Activated CD8-positive, alpha-beta memory T cell treated with anti-CD3 and anti-CD28 coated beads for 4 hours (primary cell): ENCODE measurements at places on chromosomes 12 and 14.

GRCh38 chr14:52154992-52155650 lies 86.3 kb upstream of the NID2 start:
- no peak for DNase-seq

DNA sequence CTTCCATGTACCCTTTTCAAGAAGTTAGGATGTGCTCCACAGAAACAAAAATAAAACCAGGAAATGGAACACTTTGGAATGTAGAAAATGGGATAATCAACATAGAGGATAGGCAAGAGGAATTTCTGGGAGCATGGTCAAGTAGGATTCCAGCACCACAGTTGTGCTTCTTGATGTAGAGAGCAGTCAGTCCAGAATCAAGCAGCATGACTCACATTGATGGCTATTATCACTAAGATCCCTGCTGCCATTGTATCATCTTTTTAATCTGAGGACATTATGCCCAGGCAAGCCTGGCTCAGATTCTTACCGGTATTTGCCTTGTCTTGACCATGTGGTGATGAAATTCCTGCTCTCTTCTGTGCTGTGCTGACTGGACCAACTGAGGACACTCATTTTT lies 5.7 kb downstream of the ETFRF1 start:
- no peak for DNase-seq

DNA sequence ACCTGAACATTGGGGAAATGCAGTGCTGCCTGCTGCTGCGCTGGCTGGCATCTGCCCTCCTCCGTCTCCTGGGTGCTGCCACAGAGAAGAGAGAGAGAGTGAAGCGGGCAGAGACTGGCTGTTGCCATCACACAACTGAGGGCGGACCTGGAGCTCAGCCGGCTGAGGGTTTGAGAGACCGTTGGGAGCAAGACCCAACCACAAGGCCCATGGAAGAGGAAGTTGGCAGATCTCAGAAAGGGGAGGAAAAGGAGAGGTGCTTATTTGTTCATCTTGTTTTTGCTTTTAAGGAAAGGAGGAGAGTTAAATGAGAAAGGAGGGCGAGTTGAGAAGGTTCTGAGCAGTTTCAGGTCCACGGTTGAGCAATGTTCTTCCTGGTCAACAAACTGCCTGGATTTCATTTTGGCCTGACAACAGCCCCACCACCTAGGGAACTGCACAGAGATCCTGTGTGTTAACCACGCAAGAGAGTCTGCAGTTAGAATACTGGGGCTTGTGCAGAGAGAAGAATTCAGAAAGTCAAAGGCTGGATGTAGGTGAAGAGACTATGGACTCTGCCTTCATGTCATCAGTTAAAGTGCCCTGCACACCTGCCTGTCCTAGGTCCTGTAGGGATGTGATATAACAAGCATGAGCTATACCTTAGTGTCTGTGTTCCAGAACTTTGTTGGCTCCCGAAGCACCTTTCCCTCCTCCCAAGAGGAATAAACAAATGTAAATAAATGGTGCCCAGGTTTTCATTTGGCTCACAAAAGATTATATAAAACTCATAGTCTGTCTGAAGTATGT lies 124.6 kb downstream of the ETV6 start:
- no peak for DNase-seq

DNA sequence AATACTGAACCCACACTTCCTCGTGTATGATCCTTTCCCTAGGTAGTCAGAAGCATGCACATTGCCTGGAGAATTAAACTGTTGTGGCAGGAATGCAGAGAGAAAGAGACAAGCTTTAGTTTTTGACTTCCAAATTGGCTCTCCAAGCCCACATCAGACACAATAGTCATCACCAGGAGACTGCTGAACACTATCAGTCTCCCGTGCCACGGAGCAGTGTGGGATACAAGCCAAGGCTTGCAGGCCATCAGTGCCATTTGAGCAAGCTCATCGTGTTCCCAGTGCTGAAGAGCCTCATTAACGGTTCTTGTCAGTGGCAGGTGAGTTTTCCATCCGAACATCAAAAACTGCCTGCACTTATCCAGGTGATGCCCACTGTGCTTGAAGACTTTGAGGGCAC lies 410.8 kb downstream of the NAV3 start:
- no peak for DNase-seq

- DNase-seq, result no peak
These were observed 10.3 kb upstream of the AMN start for GRCh38 chr14:102911991-102912761.

DNA sequence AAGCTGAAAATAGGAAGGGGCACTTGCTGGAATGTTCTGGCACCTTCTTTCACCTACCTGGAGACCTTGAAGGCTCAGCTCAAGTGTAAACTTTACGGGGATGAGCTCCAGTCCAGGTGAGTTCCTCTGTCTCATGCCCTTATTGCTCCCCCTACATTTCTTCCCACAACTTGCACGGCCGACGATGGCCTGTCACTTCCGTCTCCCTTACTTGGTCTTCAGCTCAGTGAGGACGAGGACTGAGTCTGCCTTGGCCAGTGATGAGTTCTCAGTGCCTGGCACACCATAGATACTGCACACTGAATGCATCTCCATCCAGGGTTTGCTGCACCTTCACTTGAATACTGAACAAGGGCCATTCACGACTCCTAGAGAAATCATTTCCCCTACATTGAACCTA lies 21.4 kb downstream of the ADGRD1 start:
- no peak for DNase-seq

- DNase-seq, result no peak
These were observed 64.8 kb upstream of the YARS2 start for GRCh38 chr12:32820376-32820931.

DNA sequence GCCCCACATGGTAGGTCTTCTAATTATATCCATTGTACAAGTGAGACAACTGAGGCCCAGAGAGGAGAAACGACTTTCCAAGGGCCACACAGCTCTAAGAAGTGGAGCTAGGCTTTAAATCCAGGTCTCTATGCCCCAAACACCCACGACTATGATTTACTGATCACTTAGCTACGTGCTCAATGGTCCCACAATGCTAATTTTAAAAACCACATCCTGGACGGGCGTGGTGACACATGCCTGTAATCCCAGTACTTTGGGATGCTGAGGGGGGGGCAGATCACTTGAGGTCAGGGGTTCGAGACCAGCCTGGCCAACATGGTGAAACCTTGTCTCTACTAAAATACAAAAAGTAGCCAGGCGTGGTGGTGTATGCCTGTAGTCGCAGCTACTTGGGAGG lies 8.4 kb upstream of the MLEC start:
- no peak for DNase-seq

DNA sequence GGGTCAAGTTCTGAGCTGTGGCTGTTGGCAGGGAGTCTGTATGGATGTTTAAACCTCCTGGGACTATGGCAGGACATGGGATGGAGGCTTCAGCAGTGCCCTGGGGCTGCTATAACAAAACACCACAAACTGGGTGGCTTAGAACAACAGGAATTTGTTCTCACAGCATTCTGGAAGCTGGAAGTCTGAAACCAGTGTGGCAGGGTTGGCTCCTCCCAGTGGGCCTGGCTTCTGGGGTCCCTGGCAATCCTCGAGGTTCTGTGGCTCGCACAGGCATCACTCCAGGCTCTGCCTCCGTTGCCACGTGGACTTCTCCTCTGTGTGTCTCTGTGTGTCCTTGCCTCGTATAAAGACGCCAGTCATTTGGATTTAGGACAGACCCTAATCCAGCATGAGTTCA lies 39.9 kb downstream of the FZD10 start:
- DNase-seq, result no peak

GRCh38 chr14:103045371-103045869 lies 11.9 kb downstream of the CDC42BPB start:
- DNase-seq, result no peak

- DNase-seq, result no peak
These were observed 31.4 kb upstream of the OXA1L start for GRCh38 chr14:22735096-22735495.

GRCh38 chr12:5622280-5622679 lies 190.4 kb downstream of the NTF3 start:
- DNase-seq, result no peak

DNA sequence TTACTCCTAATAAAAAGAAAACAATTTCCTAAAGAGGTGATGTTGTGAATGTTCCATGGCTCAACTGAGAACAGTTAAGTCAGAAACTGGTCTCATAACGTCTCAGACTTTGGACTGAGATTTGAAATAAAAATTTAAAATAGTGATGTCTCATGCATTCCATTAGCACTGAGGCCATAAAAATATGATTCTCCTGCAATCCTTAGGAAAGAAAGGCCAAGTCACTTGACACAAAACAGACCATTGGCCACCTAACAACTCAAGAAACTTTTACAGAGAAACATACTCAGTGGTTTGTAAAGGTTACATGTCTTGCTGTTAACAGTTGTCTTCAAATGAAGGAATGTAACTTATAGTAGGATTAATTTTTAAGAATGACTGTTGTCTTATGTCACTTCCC lies 58.1 kb downstream of the STAB2 start:
- no peak for DNase-seq
